ELR (cell line): ENCODE measurements at places on chromosomes 1 and 21.
A peak's percentile ranks its signal among the peaks of the same experiment; 100 is the strongest.

DNA sequence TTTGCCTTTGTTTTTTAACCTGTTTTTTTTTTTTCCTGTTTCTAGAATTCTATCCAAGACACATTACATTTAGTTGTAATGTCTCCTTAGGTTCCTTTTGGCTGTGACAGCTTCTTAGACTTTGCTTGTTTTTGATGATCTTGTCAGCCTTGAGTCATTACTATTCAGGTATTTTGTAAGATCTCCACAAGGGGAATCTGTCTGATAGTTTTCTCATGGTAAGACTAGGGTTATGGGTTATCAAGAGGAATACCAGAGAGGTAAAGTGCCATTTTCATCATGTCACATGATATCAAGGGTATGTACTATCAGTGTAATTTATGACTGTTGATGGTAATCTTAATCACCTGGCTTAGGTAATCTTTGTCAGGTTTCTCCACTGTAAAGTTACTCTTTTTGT lies 99.1 kb upstream of the GFI1 start:
- peak; percentile 52 for DNase-seq

DNA sequence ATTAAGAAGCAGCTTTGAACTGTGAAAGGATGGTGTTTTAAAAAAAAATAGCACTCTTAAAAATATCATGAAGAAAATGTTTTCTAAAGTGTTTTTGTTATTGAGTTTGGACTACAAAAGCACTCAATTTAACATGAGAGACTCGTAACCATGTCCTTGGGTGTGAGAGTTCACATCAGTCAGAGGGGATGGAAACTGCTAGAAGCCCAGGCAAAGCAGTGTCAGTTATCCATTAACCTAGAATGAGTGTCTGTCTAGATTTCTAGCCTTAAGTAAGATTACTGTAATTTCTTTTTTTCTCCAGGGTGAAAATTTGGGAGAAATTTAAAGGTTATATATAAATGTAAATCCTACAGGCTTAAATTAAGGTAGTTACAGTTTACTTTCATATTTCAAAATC lies 31.7 kb downstream of the SLC5A9 start:
- DNase-seq: no peak

DNA sequence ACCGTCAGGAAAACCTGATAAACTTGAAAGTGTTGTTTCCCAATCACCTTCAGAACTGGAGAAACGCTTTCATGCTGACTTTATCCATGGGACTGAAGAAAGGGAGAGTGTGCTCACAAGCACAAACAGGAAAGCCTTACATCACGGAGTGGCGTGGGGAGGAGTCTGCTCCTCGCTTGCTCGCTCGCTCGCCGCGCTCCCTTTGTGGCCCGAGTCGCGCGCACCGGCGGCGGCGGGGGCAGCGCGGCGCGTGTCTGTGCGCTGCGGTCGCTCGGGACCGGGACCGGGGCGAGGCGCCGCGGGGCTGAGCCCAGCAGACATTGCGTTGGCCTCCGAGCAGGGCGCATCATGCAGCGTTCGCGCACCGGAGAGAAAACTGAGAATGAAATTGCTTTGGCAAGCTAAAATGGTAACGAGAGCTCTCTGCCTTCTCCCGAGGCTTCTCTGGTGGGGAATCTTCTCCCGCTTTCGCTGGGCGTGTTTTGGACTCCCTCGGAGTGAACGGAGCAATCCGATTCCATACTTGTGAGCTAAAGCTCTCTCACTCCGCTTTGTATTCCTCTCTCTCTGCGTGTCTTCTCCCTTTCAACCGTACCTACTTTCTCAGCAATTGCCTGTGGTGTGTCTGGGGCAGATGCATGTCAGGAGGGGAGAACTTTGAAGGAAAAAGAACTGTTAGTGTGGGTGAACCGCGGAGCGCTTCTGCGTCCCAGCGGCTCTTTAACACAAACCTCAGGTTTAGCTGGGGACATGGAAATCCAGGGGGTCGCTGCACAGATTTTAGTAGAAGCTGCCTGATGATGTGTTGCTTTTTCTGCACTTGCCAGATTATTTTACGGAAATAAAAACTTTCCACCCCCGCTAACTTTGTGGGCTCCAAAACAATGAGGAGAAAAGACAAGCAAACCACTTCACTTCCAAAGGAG lies at the start of gene RGL1:
Gene RGL1, plus strand, starts transcription at position 205 of the 926 bp plus-strand sequence. Its CDS starts 178 bp downstream, at position 383.
- peak; percentile 77 for DNase-seq

DNA sequence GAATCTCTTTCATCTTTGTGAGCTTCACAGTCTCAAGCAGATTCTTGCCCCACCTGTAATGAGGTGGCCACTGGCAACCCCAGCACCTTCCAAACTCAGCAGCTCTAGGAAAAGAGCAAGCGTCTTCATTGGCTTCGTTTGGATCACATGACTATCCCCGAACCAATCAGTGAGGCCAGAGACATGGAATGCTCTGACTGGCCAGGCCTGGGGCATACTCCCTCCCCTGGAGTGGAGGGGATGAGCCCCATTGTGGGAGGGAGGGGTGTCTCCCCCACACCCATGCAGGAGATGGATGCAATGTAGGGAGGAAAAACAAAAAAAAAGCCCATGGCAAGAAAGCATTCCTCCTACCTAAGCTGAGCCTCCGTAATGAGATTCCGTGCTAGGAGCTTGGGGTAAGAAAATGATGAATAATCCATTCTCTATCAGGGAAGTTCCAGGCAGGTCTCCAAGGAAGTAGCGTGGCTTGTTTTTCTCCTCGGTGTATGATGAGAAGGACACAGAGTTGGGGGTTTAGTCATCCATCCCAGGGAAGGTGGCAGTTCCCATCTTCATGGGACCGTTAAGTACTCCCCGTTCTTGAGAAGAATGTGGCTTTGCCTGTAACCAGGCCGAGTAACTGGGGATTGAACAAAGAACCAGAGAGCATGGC lies 32.7 kb downstream of the FHAD1 start:
- no peak for DNase-seq

GRCh38 chr1:210289248-210289647 lies 39.5 kb upstream of the HHAT start:
- DNase-seq: no peak

DNA sequence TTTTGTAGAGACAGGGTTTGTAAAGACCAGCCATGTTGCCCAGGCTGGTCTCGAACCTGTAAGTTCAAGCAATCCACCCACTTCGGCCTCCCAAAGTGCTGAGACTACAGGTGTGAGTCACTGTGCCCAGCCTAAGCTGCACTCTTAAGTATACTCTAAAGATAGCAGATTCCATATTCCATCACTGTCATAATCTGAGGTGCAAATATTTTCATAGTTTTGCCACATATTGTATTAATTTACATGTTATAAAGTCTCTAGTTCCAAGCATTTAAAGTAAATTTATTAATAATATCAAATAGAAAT lies 121.3 kb downstream of the HFM1 start:
- no peak for DNase-seq

DNA sequence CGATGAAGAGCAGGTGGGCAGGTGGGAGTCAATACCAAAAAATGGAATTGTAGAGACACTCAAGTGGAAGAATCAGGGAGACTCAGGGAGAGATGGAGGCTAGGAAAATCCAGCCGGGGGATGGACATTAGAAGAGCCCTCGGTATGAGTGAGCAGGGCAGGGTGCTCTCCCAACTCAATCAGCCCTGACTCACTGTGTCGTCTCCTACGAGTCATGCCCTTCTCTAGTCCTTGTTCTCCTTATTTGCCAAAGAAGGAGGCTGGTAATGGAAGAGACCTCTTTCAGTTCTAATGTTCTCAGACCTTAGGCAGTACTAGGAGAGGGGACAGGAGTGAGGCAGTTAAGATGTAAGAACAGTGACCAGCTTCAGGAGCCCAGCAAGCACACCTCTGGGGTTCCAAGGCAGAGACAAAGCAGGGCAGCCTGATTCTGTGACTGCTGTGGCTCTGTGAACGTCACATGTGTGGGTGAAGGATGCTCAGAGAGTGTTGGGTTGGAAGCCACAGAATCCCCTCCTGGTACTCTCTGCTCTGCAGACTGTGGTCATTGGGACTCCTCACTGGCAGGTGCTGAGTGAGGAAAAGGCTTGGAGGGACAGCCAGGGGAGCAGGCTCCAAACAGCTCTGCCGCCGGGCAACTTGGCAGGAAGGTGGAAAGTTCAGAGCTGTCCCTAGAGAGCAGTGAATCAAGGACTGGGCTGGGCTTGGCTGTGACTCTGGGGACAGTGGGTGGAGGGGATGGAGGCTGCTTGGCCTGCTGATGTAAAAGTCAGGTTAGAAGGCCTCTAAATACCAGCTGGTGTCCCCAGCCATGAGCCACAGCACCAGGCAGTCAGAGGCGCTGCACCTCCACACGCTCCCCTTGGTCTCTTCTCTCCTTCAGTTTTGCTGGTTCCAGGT lies 11.1 kb upstream of the GJA5 start:
- DNase-seq: peak; percentile 46

- DNase-seq: peak; percentile 96
Measured at GRCh38 chr21:41786509-41786987, 19.7 kb upstream of the RIPK4 start.

- DNase-seq: no peak
Measured at GRCh38 chr1:247077876-247078257, 744 bp downstream of the ZNF670 start.

DNA sequence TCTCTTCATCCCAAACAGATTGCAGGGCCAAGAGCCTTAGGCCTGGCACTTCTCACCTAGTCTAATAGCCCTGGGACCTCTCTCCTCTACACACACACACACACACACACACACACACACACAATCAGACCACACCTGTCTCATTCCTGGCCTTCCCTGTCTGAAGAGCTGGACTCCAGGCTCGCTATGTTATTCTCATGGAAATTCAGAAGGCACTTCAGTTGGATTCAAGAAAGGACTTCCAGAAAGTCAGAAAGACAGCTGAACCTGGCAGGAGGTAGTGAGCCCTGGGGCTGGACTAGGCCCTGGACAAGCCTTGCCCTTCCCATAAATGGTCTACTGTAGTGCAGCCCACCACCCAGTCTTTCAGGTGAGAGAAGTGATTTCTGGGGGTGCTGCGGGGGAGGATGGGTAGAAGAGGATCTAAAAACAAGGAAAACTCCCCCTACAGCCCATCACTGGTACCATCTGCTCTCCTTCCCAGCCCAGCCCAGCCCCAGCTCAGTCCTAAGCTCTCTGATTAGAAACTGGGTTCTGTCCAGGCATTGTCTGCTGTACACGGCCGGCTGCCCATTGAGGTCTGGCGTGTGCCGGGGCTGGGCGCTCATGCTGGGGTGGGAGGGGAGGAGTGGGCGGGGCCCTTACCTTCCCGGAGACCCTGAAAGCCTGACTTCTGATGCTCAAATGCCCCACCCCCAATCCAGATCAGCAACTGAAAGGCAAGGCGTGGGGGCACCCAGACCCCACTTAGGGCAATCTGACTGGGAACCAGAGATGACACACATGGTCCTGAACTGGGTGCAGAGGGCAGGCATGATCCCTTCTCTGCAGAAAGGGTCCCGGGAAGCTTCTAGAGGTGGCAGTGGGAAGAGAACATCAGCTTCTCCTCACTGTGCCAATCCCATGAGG lies 2.5 kb downstream of the KIF21B start:
- peak; percentile 53 for DNase-seq

GRCh38 chr1:39440856-39441255 lies 50.6 kb upstream of the BMP8A start:
- DNase-seq: no peak

DNA sequence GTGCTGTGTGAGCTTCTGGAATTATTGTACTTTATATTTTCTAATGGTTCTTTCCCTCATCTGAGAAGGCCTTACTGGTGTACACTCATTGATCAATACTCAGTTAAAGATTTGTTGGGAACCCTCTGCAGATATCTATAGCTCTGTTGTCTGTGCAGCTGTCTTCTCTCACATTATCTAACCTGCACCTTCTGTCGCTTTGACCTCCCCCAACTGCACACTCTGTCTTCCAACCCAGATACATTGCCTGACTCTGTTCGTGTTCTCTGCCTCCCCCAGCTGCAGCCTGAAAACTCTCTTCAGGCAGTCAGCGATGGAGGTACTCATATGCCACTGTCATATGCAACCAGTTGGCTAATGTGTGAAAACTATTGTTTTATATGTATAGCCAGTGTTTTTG lies 334.3 kb downstream of the NCAM2 start:
- no peak for DNase-seq

DNA sequence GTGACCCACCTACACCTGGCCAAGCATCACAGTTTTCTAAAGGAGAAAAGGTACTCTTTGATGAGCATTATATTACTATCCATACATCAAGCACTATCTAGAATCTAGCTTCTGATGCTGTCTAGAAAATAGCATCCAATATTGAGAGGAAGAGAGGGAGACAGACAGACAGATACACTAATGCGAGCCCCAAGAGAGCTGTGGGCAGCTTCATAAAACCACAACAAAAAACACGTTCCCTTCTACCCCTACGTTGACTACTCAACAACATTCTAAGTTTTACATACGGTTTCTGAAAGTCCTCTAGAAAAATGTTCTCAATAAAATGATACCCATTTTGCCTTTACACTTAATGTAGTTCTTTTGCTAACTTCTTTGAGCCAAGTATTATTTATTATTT lies 221.8 kb downstream of the SLC45A1 start:
- DNase-seq: no peak

GRCh38 chr1:41485605-41486004 lies 1.1 kb upstream of the EDN2 start:
- DNase-seq: peak; percentile 91

- DNase-seq: no peak
Measured at GRCh38 chr1:208499026-208499425, 254.8 kb upstream of the PLXNA2 start.

DNA sequence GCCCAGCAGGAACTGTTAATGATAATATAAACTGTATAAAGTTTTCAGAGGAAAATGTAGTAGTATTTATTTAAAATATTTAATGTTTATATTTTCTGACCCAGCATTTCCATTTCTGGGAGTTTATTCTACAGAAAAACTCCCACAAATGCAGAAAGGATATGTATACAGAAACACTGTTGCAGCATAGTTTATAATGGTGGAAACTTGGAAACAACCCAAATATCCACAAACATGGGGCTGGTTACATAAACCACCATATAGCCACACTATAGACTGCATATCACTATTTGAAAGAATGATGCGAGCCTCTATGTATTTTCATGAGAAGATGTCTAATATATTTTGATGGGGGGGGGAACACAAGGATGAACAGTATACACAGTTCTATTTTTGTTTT lies 31.5 kb upstream of the KCNN3 start:
- no peak for DNase-seq

DNA sequence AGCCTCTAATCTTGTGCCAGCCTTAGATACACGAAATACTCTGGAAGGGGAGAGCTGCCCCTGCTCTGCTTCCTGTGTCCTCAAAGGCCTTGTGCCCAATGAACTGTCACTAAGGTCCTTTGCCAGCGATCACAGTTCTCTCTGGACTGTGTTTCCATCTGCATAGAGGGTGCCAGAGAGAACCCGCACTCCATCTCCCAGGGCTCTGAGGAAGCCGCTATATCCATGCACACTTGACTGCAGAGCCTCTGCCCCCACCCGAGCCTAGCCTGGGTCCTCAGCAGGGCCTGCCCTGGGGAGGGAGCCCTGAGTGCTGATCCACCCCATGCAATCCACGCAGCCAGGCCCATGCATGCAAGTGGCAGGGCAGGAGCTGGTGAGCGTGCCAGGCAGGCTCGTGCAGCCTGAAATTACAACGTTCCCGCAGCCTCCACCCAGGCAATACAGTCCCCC lies 30.6 kb upstream of the KIF21B start:
- no peak for DNase-seq

GRCh38 chr1:225258811-225259210 lies 169.0 kb downstream of the LBR start:
- no peak for DNase-seq

- DNase-seq: peak; percentile 43
Measured at GRCh38 chr1:209411491-209411929, 172.0 kb upstream of the CAMK1G start.

- no peak for DNase-seq
Measured at GRCh38 chr1:172936088-172936645, 114.6 kb downstream of the TNFSF18 start.

- DNase-seq: peak; percentile 79
Measured at GRCh38 chr1:93180723-93181613, at the start of gene CCDC18. Gene CCDC18 (plus strand): TSS chr1:93180724. CDS start chr1:93183362, 2,638 bp downstream.
